ENCODE measurements at places on chromosomes 3 and 15.

DNA sequence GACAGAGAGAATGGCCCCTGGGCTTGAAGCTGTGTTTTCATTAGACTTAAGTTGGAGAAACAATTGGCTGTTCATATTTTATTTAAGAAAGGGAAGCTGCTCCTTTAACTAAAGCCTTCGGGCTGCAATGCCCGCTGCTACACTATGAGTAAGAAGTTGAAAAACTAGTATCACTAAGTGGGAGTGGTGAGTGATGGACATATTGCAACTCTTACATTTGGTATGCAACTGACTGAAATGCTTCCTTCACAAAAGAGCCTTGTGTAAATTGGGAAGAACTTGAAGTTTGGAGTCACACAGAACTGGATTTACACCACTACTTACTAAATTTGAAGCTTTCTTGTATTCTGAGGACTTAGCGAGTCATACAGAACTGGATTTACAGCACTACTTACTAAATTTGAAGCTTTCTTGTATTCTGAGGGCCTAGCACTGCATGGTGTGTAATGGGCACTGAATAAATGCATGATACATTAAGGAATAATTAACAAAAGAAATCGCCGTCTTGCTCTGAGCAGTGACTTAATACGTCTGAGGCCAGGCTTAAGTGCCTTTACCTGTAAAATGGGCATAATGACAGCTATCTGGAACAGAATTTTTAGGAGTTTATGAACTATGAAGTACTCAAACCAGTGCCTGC lies 149.5 kb downstream of the RYR3 start:
- H3K4me1 ChIP-seq = no peaks in the 10 kb centered on the region
- no peak for DNase-seq
- no peaks in the 10 kb centered on the region for H3K27me3 ChIP-seq
- H3K27ac ChIP-seq = no peak overlapping the region

DNA sequence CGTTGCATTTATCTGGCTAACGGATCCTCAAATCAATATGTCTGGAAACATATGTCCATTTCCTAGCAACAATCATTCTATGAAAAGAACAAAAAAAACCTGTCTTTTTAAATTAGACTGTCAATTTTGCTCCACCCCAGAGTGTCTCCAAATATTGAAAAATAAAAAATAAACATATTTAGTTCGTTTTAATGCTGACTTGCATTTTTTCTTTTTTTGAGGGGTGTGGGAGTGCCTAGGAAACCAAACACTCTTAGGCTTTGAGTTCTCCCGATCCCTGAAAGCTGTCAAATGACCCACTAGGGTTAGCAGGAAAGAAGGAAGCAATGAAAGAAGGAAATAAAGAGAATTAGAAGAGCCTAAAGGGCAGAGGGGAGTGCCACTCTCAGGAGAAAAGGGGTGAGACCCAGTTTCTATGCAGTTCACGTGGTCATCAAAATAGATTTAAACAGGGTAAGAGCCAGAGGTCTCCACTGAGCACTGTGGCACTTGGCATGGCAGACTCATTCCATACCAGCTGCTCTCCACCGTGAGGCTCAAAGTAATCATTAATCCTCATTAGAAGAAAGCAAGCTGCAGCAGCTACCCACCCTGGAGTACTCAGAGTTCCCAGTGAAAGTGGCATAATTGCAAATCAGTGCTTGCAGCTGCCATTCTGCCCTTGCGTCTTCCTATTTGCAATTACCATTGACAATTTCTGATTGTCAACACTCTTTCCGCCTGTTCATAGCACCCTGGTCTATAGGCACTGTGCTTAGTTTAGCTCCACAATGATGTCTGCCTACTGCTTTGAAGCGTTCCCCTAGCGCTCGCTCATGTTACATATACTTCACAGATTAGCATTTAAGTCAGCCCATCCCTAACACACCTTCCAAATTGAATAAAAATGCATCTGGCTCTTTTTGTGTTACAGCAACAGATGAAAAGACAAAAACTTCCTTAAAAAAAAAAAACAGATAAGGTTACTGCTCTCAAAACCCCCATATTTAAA lies 32.3 kb downstream of the PDZRN3 start:
- no peaks in the 10 kb centered on the region for H3K4me1 ChIP-seq
- no peak for DNase-seq
- H3K4me3 ChIP-seq = no peak overlapping the region
- H3K27ac ChIP-seq = no peak overlapping the region
- no peaks in the 10 kb centered on the region for H3K36me3 ChIP-seq

- no peaks in the 10 kb centered on the region for H3K27me3 ChIP-seq
- no peak overlapping the region for H3K4me3 ChIP-seq
- no peaks in the 10 kb centered on the region for H3K36me3 ChIP-seq
- H3K4me1 ChIP-seq = no peaks in the 10 kb centered on the region
Measured at GRCh38 chr3:192875971-192876565, 41.6 kb downstream of the MB21D2 start.

- H3K36me3 ChIP-seq = no peaks in the 10 kb centered on the region
- DNase-seq = no peak
- H3K27ac ChIP-seq = no peak overlapping the region
- no peaks in the 10 kb centered on the region for H3K4me1 ChIP-seq
- H3K4me3 ChIP-seq = no peak overlapping the region
Measured at GRCh38 chr15:68372291-68372811, 59.6 kb downstream of the ITGA11 start.

GRCh38 chr15:69134791-69135190 lies 25.6 kb upstream of the GLCE start:
- H3K36me3 ChIP-seq = no peaks in the 10 kb centered on the region
- H3K27ac ChIP-seq = no peak overlapping the region
- H3K4me1 ChIP-seq = no peaks in the 10 kb centered on the region
- H3K4me3 ChIP-seq = no peak overlapping the region
- no peak for DNase-seq
- no peaks in the 10 kb centered on the region for H3K27me3 ChIP-seq

DNA sequence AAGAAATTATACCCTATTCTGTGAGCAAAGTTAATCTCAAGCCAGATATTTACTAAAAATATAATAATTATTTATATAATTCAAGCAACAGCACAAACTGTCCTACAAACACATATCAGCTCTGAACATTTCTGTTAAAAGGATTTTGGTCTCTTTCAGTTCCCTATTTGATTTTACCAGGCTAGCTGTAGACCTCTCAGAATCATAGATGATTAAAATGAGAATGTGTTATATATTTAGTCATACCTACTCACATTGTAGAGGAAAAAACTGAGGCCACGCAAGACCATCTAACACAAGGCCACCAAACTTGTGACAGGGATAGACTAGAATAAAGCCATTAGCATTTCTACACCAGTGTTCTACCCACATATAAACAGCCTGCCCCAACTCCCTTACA lies 28.5 kb downstream of the ACKR4 start:
- no peaks in the 10 kb centered on the region for H3K27me3 ChIP-seq
- DNase-seq = no peak
- H3K27ac ChIP-seq = no peak overlapping the region
- H3K4me1 ChIP-seq = no peaks in the 10 kb centered on the region

GRCh38 chr3:68504201-68504600 lies 428.1 kb downstream of the TAFA4 start:
- no peak overlapping the region for H3K27ac ChIP-seq
- no peak overlapping the region for H3K4me3 ChIP-seq
- H3K36me3 ChIP-seq = no peaks in the 10 kb centered on the region
- H3K4me1 ChIP-seq = no peaks in the 10 kb centered on the region

DNA sequence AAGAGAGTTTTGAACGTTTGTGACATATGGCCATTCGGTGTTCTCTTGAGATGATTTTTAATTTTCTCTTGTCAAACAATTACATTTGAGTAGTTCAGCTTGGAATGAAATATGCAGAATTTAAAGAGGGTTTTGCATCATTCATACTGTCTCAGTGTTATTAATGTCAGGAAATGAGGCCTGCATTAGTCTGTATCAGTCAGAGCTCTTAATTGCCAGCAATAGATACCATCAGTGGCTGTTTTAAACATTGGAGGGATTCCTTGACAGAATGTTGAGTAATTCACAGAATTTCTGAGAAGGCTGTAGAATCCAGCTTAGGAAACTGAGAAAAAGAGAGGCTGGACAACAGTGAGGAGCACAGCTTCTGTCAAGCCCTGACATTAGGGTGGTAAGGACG lies 722.0 kb downstream of the NR2F2 start:
- DNase-seq = no peak
- no peak overlapping the region for H3K27ac ChIP-seq
- no peaks in the 10 kb centered on the region for H3K4me1 ChIP-seq

DNA sequence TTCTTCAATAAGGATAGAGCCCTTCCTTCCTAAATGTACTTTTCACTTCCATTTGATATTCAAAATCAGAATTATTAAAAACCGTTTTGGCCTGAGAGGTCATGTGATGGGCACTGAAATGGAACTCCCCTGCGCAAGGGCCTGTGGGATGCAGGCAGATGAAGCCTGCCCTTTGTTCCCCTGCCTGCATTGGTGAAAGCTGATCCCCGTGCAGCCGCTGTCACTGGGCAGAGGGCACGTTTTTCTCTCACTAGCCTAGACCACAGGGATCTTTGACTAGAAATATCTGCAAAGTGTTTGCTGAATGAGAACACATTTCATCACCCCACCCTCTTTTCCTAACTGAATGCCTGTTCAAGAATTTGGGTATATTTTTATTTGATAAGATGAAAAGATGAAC lies 74.9 kb downstream of the TIPARP start:
- no peak for DNase-seq
- H3K36me3 ChIP-seq = no peaks in the 10 kb centered on the region
- no peaks in the 10 kb centered on the region for H3K4me1 ChIP-seq

Measured in effector memory CD4-positive, alpha-beta T cell (primary cell).